HEK293T (cell line): ENCODE measurements at places on chromosomes 1 and 21.

- no peak for DNase-seq
Observed at GRCh38 chr1:50502147-50502546, 78.9 kb upstream of the DMRTA2 start.

GRCh38 chr1:116869611-116870010, 40.1 kb upstream of the PTGFRN start:
- no peak for DNase-seq

DNA sequence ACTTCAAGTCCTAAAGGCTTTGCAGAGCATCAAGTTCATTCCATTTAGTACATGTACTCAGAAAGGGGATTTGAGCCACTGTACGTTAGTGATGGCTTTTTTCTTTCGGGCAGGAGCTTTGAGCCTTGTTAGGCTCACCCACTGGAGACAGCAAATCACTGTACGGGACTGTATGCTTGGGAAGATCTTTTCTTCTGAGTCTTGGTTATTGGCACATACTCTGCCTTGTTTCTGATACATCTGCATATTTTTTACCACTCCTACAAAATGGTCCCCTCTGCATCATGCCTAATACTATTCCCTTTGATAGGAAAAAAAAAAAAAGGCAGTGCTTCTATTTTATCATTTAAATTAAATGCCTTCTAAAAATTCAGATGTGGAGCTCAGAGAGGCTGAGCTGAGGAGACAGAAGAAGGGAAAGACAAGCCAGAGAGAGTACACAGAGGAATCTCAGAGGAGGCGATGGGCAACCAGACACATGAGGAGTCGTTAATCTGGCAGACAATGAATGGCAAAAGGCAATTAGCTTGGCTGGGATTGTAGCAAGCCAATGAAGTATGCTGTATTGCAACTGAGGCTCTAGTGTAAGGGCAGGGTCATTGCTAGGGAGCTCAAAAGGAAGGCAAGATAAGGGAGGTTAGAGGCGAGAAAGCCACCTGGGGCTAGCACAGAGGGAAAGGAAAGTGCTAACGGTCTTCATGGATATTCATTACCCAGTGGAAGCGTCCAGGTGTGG, 39.4 kb downstream of the PHC2 start:
- DNase-seq: no peak

DNA sequence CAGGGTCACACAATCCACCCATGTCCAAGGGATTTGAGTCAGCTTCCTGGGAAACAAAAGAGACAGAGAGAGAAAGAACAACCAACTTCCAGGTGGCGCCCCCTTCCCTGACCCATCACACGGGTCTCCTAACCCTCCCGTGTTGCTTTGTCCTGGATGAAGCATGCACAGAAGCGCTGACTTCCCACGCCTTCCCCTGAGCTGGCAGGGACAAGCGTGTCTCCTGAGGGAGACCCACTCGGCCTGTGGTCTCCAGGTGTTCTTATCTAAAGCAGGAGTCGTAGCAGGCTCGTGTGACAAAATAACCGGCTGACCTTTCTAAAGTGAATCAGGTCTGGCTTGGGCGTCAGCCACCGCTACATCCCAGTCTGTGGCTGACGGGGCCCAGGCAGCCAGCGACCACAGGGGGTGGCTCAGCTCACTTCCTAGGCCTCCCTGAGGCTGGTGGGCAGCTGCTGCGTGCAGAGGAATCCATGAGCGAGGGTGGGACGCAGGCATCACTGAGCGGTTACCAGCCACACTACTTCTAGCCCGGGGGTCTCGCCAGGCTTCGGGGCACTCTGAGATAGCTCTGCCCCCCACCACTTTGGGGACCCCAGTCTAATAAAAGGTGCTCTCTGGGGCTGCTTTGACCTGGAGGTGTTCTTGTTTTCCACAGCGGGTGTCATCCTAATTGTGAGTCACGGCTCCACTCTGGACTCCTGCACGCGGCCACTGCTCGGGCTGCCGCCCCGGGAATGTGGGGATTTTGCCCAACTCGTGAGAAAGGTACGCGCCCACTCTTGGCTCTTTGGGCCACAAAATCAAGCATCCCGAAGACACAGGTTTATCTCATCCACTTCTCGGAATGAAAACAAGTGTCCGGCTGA, 40.4 kb downstream of the UBASH3A start:
- no peak for DNase-seq

GRCh38 chr1:21749109-21749508, 33.8 kb downstream of the USP48 start:
- no peak for DNase-seq

DNA sequence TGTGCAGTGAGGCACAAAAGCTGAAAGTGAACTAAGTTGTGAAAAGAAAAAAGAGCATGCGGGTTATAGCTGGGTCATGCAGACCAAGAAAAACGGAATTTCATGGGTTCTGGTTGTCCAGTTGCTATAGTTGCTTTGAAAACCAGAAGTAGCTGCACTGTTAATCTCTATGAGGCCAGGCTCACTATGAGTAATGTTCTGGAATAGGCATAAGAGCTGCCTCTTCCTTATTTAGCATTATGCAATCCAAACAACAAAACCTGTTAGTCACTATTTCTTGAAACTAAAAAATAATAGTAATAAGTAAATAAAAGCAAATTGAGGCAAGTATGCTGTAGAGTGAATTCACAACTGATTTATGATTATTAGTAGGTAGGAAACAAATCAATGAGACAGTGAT, 1383.7 kb downstream of the MRPL39 start:
- no peak for DNase-seq

DNA sequence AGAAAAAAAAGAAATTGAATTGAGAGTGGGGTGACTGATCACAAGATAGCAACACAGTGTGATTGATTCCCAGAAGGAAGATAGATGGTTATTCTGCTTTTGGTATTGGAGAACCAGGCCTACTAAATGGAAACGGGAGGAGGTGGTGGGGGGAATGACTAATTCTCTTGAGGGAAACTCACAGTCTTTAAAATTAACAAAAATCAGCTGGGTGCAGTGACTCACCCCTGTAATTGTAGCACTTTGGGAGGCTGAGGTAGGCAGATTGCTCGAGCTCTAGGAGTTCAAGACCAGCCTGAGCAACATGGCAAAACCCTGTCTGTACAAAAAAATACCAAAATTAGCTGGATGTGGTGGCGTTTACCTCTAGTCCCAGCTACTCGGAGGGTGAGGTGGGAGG, 134.6 kb upstream of the PDE4B start:
- no peak for DNase-seq

DNA sequence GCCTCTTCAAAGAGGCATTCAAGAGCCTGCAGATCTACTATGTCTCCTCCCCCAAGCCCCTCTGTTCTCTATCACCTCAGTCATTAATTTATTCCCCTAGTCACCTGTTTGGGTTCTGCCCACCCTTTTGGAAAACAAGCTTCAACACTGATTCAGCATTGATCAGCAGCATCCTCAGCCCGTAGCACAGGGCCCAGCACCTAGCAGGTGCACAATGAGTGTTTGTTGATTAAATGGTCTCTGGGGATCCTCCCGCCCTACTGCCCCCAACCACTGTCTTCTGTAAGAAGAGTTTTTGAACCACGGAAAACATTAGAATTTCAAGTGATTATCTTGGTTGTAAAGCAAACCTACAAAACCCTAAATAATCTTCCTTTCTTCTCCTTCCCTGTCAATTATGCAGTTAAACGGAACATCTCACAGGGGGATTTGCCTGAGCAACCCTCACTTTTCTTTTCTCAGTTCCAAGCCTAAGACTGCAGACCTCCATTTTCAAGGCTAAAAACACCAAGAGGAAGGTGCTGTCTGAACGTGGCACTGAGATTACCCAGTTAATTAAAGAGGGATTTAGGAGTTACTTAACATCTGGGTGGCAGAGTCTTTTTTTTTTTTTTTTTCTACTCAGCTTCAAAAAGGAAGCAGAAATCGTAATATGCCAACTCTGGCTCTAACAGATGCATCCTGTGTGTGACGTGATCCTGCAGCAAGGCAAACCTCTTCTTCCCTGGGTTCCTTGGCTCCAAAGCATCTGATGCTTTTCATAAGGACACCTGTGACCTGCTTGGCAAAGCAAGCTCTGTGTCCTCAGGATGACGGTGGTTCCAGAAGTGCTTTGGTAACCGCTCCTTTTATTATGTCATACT, 163.0 kb downstream of the KAZN start:
- DNase-seq: no peak

- no peak for DNase-seq
Observed at GRCh38 chr1:175043824-175044223, 20.6 kb upstream of the MRPS14 start.

GRCh38 chr1:236143104-236143948, 987 bp downstream of the GPR137B start:
- DNase-seq: peak; percentile 42
